ENCODE measurements at places on chromosomes 13 and 19.

GRCh38 chr19:16814526-16815100 is 14.6 kb upstream of the SIN3B start:
- no peak for DNase-seq

DNA sequence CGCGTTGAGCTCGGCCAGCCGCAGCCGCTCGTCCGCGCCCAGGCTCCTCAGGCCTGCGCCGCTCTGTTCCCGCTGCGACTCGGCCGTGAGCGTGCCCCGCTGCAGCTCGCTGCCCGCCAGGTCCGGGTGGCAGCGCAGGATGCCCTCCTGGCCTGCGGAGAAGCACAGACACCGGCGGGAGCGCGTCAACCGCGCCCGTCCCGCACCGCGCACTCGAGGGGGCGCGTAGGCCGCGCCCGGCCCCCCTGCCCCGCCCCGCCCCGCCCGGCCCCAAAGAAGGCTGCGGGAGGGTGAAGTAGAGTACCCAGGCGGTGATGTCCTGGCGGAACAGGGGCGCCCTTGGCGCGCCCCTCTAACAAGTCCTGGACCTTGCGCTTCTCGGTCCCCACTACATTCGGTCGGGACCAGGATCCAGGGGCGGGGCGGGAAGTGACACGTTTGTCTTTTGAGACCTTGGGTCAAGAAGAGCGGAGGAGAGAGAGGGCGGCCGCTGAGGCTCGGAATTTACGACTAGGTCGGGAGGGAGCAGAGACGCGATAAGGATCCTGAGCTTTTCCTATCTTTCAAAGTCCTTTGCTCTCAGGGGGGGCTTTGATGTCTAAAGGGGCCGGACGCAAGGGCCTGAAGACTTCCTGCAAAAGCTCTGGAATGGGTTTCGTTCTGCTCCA is 9.3 kb upstream of the CDX2 start:
- no peak for DNase-seq

DNA sequence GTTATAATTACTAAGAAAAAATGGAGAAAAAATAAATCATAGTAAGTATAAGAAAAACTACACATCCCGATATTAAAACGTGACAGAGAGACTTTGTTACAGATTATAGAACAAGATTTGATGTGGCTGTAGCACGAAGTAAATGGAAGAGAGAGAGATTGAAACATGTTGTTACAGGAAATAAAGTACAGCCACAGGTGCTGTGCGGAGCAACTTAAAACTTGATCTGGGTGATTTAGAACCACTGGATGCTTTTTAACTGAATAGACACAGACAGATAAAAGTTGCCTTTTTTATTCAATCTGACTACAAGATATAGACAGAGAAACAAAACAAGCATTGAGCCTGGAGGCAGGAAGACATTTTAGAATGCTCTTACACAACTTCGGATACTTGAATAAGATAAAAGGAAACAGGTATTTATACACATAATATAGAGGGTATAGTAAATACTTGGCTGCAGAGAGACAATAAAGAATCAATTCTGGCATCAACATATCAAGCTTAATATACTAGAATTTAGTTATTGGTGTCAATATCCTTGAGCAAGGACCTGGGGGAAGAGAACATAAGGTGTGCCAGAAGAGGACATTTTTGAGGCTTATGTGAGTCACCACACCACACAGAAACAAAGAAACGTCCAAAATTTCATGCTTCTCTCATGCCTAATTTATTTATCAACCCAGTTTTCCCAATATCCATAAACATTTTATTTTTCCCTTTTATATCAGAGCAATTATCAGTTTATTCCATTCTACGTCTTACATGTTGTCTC is 548.5 kb downstream of the SLITRK1 start:
- no peak for DNase-seq

DNA sequence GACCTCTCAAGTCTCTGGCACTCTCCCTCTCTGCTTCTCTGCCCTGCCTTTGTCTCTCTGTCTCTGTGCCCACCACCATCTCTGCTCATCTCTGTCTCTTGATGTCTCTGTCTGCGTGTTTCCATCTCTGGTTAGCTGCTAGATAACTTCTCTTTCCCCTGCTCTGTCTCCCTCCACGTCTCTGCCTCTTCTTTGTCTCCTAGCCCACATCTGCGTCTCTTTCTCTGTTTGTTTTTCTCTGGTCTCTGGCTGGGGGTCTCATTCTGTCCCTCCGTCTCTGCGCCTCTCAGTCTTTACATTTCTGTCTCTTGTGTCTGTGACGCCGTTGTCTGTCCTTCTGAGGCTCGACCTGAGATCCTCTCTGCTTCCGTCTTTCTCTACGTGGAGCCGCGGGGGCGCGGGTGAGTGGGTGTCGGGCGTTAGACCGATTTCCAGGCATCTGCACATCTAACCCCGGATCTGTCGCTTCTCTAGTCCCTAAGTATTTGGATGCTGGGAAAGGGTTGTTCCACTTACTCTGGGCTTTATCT is 386 bp downstream of the GIPR start:
- no peak for DNase-seq

All from left cardiac atrium (tissue), 4 donors.